GM23338 (cell line): ENCODE measurements at places on chromosomes 13 and 19. TPM values are rescaled to one million over a fixed set of nuclear protein-coding genes. Genes with fewer than 3 reads are reported as not detected.

The FZR1 gene
- 12.9 and 16.1 TPM in 2 replicates for polyA plus RNA-seq

The SULT2A1 gene
- not detected in 2 replicates for polyA plus RNA-seq

The C5AR2 gene
- polyA plus RNA-seq, result not detected in 2 replicates

The PGLYRP1 gene
- polyA plus RNA-seq, result 0.33 TPM in 1 of 2 replicates, not detected in the other

The NAA16 gene
- 43.7 and 51.7 TPM in 2 replicates for polyA plus RNA-seq

The ZIC5 gene
- 14.1 and 17.2 TPM in 2 replicates for polyA plus RNA-seq

The DOCK6 gene
- 28.9 and 34.6 TPM in 2 replicates for polyA plus RNA-seq

The HNRNPL gene
- polyA plus RNA-seq, result 664 and 836 TPM in 2 replicates

The CACNG7 gene
- 9.4 and 9.8 TPM in 2 replicates for polyA plus RNA-seq

The CCNA1 gene
- polyA plus RNA-seq, result 3.8 and 5.6 TPM in 2 replicates

The ZNF681 gene
- polyA plus RNA-seq, result 8.4 and 9.4 TPM in 2 replicates

The CYP4F8 gene
- polyA plus RNA-seq, result not detected in 2 replicates

The IPO5 gene
- polyA plus RNA-seq, result 107 and 124 TPM in 2 replicates

The PPP1R13L gene
- polyA plus RNA-seq, result 12.9 and 15.5 TPM in 2 replicates

The RAB4B gene
- 23.0 and 29.0 TPM in 2 replicates for polyA plus RNA-seq

The SIGLEC8 gene
- not detected in 2 replicates for polyA plus RNA-seq

The DNM2 gene
- 40.0 and 40.7 TPM in 2 replicates for polyA plus RNA-seq

The ACP7 gene
- polyA plus RNA-seq, result 0.26 and 0.27 TPM in 2 replicates

The ZBTB45 gene
- 8.5 and 9.5 TPM in 2 replicates for polyA plus RNA-seq

The FGF14 gene
- 0.05 TPM in 1 of 2 replicates, not detected in the other for polyA plus RNA-seq

The ADGRE1 gene
- polyA plus RNA-seq, result not detected in 2 replicates

The IRGC gene
- not detected in 2 replicates for polyA plus RNA-seq

The CEACAM20 gene
- not detected in 2 replicates for polyA plus RNA-seq

The ZNF675 gene
- 15.8 and 20.2 TPM in 2 replicates for polyA plus RNA-seq

The CSNK1A1L gene
- not detected in 2 replicates for polyA plus RNA-seq
